Fibroblast of pulmonary artery (primary cell): ENCODE measurements at places on chromosomes 4 and X.

DNA sequence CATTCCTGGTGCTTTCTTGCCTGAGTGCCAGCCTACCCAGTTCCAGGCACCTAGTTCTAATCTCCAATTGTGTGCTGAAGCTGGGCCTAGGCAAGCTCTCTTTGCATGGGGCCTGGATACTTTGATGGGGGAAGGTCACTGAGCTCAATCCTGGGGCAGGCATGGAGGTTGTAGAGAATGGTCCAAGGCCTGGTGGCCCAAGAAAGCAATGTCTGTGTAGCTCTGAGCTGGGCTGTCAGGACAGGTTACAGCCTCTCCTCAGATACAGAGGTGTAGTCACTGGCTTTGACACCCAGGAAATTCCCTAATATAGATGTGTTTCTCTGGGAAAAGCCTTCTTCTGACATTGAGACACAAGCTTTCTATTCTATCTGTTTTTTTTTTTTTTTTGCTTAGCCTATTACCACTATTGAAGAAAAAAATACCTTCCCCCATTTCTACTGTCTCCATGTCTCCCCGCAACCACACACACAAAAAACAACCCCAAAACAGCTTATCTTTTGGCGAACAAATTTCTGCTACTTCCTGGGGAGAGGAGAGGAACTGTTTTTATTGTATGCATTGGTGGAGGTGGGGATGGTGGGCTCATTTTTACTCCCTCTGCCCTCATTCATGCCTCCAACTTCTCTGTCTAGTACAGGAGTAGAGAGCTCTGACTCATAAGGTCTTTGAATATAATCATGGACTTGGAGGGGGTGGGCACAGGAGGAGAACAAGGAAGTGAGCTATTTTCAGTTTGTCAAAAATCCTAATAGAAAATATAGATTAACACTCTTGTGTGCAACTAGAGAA is 66.7 kb upstream of the DHX15 start:
- no peak for DNase-seq

GRCh38 chr4:58962424-58962823 is 1852.2 kb upstream of the IGFBP7 start:
- DNase-seq: no peak

DNA sequence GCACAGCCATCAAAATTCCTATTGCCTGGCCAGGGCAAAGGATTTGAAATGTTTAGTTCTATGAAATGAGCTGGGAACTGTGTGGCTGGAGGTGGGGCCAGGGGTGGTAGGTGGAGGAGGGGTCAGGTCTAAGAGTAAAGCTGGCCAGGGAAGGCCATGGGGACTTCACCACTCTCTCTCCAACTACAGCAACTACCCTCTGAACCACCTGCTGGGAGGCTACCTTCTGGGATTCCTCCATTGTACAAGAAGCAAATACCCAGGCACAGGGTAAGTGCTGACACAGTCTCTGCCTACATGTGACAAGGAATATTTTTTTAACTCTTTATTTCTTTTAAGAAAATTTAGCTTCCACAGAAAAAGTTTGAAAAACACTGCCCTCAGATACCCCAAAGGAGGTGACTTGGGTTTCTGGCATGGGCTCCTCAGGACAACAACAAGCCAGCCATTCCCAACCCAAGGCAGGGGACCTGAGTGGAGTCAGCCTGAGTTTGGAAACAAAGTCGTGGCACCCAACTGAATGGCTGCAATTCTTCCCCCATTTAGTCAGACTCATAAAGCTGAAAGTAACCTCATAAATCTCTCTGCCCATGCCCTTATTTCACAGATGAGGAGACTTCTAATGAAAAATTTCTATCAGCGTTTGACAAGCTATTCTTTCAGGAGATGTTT is 593.8 kb upstream of the DIPK2B start:
- no peak for DNase-seq

DNA sequence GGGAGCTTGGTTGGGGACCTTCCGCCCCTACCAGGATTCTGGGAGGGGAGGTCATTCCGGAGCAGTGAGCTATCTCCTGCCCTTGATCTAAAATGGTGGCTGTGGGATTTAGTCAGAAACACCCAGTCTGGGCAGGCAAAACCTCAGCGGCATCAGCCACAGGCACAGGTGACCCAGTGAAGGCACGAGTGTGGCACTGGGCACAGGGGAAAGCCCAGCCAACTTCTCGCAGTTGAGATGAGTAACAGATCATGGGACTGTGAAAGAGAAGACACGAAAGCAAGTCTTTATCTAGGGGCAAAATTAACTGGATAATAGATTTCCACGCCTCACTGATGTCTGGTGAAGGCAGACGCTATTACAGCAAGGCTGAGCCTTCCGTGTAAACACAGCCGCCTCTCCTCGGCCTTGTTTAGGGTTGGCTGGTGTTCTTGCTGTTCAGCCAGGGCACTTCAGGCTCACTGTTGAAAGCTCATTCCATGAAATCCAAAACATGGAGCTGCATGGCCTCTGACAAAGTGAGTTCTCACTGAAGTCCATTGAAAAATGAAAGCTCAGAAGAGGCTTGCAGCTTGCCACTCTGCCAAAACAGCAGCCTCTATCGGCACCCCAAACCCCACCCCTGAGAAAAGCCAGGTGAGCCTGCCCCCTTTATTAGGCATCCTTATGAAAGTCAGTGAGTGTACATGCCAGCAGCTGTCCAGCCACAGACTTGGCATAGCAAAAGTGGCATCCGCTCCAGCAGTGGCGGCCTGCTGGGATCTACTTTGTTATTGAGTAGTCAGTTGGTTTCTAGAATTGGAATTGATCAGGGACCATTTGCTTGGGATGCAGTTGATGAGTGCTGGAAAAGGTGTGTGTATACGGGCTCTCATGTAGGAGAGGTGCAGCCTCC is 102.3 kb upstream of the MTM1 start:
- DNase-seq: no peak

DNA sequence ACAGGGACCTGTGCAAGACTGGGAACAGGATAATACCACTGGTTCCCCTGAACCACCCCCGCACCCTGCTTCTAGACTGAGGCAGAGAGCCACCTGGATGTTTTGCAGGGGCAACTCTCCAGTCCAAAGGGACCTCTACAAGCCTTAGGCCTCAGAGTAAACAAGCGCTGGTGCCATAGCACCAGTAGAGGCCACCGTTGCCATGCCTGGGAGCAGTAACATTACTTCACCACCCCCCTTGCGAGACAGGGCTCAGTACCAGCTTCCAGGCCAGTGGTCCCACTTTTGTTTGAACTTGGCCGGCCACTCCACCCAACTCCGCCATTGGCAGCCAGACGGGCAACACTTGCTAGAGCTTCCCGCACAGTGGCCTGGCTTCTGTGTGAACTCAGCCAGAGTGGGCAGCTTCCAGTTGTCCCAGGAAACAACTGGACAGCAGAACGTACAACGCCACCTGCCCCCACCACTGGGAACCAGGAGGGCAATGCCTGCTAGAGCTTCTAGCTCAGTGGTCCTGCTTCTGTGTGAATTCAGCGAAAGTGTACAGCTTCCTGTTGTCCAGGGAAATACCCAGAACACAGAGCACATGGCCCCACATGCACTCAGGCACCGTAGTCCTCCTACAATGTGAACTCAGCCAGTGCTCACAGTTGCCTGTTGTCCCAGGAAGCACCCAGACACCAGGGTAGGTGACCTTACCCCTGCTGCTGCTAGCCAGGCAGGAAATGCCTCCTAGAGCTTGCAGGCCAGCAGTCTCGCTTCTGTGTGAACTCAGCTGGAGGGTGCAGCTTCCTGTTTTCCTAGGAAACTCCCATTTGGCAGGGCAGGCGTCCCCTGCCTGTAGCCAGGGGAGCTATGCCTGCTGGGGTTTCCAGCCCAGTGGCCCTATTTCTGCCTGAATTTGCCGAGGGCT is 39.9 kb upstream of the PCDH19 start:
- peak; percentile 35 for DNase-seq

- no peak for DNase-seq
These were observed 891 bp downstream of the XK start for GRCh38 chrX:37686369-37686995.

DNA sequence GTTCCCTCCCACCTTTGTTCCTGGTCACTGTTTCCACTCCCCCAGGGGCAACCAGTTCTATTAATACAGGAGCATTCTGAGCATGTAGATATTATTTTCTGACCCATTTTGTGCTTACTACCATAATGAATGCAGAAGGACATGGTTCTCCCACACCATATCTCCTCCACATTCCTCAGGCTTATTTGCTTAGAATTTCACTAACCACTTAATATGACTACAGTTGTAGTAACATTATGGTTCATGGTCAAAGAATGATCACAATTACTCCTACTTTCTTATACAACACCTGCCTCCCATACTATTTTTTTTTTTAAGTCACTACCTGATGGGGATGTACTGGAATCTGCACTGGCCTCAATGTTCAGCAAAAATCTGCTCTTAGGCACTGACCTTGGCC is 7.5 kb upstream of the FAM184B start:
- no peak for DNase-seq

DNA sequence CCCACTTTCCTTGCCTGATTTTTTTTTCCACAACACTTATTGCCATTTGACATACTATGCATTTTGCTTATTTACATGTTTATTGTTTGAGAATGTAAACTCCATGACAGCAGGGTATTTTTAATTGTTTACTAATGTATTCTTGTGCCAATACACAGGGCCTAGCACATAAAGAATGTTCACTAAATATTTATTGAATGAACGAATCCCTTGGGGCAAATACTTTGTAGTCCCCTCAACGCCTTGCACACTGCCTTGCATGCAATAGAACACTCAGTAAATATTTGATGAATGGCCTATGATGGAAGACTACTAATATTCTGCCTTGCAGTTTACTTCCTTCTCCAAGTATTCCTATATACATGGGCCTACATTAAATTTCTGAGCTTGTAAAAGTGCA is 1.4 kb upstream of the PRPS1 start:
- DNase-seq: no peak

DNA sequence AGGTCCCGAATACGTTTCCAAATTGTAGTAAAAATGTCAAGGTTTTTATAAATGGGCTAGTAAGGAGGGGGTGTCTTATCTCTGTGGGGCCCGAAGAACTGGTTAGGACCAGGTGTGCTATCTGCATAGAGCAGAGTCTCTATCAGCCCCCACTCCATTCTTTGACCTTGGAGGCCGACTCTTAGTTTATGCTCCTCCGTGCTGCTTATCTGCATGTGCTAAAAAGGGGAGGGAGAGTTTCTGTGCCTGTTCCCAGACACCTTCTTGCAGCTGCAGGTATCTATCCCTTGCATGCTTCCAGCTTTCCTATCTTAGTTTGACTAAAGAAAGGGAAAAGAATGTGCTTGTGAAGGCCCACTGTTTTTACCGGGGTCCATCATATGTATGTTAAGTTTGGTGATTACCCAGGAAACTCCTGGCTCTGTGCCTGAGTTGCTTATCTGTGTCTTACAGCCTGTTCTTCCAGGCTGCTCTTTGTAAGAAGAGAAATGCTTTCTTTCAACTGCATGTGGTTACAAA is 28.6 kb upstream of the NAF1 start:
- DNase-seq: no peak

- no peak for DNase-seq
These were observed 3.5 kb upstream of the PGRMC2 start for GRCh38 chr4:128291096-128291495.

- peak; percentile 64 for DNase-seq
These were observed 78.8 kb downstream of the SEL1L3 start for GRCh38 chr4:25783943-25784342.

- no peak for DNase-seq
These were observed 539.6 kb upstream of the PRKX start for GRCh38 chrX:4253092-4253491.
